ENCODE measurements at places on chromosomes 3 and 15.

DNA sequence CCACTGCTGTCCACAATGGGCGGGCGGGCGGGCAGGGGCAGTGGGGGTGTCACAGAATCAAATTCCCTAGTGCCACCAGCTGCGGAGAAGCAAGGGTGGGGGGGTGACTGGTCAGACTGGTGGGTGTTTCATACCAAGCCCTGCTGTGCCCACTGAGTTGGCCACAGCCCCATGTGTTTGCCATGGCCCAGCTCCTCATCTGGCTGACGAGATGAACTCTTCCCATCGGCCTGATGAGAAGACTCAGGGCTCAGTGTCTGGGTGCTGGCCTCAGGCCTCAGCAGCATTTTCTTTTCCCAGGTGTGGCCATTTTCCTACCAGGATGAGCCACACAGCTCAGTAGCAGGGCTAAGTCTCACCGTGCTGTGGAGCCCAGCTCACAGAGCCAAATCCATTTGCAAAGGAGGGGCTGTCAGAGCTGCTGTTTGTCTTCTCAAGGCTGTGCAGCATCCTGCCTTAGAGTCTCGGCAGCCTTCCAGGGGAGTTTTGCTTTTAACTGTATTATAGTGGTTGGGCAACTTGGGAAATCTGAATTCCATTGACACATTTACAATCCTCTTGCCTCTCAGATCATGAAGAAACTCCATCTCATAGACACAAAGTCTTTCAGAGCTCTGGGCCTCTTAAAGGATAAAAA lies 176.8 kb downstream of the ABHD5 start:
- DNase-seq = no peak

DNA sequence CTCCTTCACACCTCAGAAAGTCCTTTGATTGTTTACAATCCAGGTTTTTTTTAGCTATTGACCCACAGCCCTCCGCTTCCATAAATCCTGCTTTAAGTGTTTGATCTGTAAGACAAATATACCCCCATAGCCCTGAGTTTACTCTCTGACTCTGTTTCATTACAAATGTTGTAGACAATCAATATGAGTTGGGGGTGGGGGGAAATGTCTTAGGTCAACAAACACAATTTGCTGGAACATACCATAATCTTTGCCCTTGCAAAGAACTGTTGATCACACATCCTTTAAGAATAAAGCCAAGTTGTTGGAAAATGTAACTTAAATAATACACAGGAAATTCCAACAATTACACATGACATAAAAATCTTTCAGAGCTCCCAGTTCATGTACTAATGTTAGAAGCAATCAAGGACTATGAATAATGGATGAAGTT lies 301.8 kb upstream of the SEMA6D start:
- no peak for DNase-seq

DNA sequence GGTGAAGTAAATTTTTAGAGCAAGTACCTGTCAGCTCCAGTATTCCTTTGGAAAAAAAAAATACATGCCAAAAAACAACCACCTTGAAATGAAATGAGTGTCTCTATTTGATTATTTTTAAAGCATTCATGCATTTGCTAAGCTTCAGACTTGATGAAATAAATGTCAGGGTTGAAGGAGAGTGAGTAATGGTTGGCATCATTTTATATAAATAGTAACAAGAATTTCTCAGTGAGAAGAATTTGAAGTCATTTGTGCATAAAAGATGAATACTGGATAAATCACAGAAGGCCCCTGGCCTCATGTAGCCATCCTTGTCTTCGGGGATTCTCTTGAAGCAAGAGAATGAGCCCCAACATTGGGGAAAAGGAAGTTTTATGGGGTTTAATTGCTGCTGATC lies 318.4 kb downstream of the LPP start:
- DNase-seq = no peak

DNA sequence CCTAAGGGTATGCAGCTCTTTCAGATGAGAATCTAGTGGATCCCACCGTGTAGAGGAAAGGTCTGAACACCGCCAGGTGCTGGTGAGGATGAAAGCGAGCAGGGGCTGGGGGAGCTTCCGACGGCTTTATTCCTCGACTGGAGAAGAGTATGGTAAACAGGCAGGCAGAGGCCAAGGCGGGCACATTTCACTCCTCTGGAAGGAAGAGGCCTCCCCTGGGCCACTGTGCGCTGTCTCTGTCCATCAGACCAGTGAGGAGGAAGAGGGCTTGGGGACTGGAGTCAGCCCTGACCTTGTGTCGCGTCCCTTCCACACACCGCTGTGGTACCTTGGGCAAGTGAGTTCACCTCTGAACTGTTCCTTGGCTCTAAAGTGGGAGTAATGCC lies 4.2 kb downstream of the GHRL start:
- no peak for DNase-seq

GRCh38 chr3:181568248-181568647 lies 143.5 kb upstream of the SOX2 start:
- DNase-seq = no peak

DNA sequence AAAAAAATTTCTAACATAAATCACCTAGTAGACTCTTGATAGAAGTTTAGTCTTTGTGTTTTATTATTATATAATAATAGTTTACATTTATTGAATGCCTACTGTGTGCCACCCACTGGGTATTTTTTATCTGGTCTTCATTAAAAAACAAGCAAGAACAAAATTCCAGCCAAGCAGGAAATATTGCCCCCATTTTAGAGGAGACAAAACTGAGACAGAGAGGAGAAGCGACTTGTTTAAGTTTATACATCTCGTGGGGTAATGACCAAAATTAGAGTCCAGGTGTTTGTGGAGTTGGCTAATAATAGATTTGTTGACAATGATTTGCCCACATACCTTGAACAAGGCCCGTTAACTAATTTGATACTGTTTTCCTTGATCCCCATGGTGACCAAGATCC lies 33.1 kb upstream of the FBXL22 start:
- no peak for DNase-seq

DNA sequence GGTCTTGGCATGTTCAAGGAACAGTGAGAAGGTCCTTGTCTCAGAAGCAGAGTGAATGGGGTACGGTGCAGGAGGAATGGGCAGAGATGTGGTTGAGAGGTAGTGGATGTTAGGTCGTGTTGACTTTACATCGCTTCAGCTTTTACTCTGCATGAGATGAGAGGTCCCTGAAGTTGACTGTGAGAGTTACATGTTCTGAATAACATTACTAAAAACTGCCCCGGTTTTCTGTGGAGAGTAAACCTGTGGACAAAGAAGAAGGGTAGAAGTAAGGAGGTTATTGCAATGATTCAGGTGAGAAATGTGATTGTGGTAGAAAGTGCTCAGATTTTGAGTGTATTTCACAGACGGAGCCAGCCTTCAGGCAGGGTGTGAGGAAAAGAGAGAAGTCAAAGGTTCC lies 105.6 kb downstream of the ARNT2 start:
- no peak for DNase-seq

DNA sequence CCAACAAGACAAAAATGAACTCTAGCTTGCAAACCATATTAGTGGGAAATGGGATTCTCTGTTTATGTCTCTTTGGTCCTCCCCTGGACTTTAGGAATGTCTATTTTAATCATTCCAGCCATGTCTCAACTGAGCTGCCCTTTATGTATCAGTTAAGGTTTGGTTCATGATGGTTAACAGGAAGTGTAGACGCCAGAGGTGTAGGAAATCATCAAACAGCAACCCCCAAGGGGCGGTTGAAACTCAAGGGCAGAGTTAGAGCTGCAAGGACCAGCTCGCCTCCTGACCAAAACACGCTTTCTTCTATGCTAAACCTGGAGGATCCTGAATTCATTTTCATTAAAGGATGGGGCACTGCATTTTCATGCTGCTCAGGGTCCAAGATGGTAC lies 53.7 kb upstream of the HEG1 start:
- DNase-seq = no peak

GRCh38 chr3:77147836-77148578 lies 108.1 kb downstream of the ROBO2 start:
- DNase-seq = no peak

DNA sequence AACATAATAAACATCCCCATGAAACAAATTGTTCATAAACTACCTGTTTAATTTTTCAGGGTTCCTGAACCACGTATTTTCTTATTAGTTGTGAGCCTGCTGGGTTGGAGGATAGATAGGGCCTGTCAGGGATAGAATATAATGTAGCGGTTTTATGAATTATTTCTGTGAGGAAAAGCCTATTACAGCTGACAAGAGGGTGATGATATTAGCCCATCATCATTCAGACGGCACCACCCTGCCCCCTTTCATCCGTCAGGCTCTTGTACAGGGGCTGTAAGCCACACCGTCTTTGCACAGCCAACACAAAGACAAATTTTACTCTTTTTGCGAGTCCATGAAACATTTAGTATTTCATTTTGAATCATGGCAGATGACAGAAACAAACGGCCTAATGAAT lies 335.3 kb upstream of the TMCO5A start:
- DNase-seq = no peak

- no peak for DNase-seq
These were observed 5.6 kb downstream of the SPSB4 start for GRCh38 chr3:141056751-141057171.

GRCh38 chr3:138696666-138697370 lies 88.2 kb downstream of the FAIM start:
- DNase-seq = no peak

DNA sequence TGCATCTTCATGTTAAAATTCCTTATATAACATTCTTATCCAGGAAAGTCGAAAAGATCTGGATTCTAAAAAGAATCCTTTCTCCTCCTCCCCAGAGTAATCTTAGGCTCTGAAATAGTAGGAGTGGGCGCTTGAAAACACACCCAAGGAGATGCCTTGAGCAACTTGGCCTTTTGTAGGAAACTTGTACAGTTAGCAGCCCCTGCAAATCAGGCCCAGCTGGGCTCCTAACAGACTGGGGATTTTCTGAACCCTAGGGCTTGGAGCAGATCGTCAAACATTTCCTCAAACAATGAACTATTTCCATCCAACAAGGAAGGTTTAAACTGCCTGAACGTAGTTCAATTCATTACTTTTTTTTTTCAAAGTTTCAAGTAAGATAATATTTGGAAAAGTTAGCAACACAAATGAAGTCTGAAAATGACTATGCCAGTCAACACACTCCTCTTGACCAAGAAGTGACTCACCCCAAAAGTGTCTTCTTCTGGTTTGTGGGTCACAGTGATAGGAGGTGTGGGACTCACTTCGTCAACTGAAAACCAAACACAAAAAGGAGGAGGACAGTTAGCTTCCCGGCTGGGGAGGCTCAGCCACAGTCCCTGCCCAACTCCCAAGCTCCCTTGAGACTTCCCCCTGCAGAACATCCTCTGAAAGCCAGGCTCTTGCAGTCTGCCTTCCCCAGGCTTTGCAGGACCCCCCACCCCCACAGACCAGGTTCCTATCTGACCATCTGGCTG lies 129.7 kb downstream of the NTRK3 start:
- DNase-seq = no peak

- DNase-seq = no peak
These were observed 56.0 kb upstream of the LCTL start for GRCh38 chr15:66621491-66622467.

DNA sequence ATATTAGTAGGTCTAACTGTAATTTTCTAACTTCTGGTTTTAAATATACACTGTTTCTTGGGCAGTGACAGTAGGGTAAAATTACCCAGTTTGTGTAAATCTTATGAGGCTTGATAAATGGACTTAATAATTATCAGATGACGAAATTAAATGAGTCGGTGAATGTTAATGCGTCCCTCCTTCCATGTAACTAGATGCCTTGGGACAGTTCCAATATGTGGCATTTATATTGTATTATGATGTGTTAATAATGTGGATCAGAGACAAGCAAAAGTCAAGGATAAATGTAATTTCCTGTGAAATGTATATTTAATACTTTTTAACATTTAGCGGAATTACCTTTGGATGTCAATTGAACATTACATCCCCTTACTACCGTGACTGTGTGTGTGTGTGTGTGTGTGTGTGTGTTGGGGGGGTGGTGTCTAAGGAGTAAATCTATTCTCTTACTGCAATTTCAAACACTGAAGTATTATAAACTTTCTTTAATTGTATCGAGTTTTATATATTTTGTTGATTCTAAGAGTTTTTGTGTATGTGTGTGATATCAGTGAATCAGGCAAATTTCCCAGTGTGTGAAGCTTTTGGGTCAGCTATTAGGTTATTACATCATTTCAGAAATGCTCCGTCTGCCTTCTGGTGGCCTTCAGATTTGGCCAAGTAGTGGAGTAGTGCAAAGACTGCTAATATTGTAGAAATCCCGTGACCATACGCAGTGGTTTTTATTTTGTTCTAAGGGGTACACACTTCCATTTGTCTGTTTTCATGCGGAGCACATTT lies 50.1 kb downstream of the CNTN4 start:
- no peak for DNase-seq

- DNase-seq = no peak
These were observed 8.5 kb upstream of the SLC24A5 start for GRCh38 chr15:48112242-48112641.

DNA sequence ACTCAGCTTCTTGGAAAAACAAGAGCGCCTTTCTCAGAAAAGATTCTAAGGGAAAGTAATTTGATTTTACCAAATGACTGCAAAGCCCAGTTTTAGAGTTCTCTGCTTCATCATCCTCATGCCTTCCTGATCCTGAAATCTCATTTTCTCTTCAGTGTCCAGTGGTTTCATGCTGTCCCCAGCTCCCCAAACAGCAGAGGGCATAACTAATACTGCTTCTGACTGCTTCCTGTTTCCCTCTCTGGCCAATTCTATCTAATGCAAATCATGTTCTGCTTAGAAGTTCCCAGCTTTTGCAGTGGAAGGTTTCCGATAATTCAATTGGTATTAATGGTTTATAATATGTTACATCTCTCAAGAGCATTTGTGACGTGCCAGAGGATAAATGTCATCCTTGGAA lies 161.1 kb downstream of the CLSTN2 start:
- no peak for DNase-seq

DNA sequence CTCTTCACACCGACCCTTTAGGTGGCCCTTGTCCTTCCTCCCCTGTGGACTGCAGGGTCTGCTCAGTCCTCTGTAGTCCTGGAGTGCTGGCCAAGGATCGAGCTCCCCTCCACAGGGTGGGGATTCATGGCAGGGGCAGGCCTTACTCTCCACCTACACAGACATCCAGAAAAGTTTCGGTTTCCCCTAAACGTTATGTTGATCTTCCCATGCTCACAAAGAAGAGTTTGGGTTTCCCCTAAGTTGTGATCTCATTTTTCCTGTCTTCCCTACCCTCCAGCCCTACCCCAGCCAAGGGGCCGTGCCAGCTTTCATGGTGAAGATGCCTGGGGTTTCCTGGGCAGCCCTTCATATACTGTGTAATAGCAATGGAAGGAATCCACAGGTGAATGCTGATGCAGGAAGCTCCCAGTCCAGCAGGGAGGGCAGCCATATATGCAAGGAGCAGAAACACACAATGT lies 10.3 kb downstream of the STOML1 start:
- DNase-seq = no peak

DNA sequence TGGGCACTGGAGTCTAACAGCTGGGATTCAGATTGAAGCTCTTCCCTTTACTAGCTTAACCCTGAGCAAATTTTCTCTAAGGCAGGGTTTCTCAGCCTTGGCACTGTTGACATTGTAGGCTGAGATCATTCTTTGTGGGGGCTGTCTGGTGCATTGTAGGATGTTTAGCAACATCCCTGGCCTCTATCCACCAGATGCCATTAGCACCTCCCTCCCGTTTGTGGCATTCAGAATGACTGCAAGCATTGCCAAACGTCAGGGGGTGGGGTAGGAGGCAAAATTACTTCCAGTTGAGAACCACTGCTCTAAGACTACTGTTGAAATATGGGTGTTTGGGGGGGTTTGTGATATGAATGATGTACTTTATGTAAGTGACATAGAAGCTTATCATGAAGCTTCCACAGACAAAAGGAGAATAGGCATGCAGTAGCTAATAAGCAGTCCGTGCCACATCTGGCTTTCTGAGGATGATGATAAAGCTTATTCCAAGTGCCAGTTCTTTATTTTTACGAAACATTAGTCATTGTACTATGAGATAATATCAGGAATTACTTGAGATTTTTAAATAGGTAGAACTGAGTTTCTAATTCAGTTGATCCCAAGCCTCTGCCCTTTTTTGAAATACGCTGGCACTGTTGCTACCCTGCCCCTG lies 39.3 kb downstream of the NKIRAS1 start:
- DNase-seq = no peak
